Pulmonary artery endothelial cell (primary cell): ENCODE measurements at places on chromosomes 13 and 19.
A peak's percentile ranks its signal among the peaks of the same experiment; 100 is the strongest.

DNA sequence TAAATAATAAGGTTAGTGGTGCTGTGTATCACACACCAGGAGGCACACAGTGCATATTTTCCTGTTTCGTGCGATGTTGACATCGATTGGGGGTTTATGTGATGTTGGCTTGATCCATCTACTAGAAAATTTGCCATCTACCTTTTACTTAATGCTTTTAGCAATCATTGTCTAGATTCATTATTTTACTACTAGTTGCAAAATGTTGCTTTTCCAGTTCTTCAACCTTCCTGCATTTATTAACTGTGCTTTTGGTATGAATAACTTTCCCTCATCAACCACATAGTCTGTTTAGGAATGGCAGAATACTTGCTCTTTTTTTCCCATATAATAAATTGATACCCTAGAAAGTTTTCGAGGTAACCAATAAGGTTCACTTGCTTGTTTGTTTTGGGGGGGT is 17.5 kb downstream of the C13orf42 start:
- DNase-seq = no peak

GRCh38 chr13:106551350-106551749 is 15.9 kb upstream of the EFNB2 start:
- DNase-seq = no peak

- no peak for DNase-seq
Observed at GRCh38 chr13:46667687-46668281, 114.8 kb downstream of the LRCH1 start.

- DNase-seq = no peak
Observed at GRCh38 chr13:51412431-51412830, 40.4 kb downstream of the INTS6 start.

DNA sequence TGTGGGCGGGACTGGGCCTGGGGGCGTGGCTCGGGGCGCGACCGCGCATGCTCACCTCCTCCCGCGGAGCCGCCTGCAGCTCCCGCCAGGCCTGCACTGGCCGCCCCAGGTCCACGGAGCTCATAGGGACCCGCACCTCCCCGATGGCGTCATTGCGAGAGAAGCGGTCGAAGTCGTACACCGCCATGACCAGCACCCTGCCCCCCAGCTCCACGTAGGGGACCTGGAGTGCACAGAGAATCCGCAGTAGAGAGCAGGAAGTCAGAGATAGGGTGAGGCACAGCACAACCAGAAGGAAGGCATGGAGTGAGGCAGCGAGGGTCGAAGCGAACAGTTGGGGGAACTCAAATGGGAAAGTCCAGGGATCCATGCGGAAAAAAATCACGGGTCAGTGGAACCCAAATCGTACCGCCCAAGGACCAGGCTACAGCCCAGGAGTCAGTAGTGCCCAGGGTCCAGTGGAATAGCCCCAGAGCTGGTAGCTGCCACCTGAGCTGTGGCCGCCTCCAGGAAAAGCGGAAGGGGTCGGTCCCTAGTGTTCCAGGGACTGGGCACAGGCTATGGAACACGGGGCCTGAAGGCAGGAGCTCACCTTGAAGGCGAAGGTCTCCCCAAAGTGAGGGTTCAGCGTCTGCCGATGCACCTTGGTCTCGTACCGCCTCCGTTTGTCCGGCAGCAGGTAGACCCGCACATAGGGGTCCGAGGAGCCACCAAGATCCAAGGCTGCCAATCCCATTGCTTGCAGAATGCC is 4.8 kb downstream of the SYT5 start:
- no peak for DNase-seq

- no peak for DNase-seq
Observed at GRCh38 chr13:54124700-54125099, 1096.1 kb downstream of the OLFM4 start.

DNA sequence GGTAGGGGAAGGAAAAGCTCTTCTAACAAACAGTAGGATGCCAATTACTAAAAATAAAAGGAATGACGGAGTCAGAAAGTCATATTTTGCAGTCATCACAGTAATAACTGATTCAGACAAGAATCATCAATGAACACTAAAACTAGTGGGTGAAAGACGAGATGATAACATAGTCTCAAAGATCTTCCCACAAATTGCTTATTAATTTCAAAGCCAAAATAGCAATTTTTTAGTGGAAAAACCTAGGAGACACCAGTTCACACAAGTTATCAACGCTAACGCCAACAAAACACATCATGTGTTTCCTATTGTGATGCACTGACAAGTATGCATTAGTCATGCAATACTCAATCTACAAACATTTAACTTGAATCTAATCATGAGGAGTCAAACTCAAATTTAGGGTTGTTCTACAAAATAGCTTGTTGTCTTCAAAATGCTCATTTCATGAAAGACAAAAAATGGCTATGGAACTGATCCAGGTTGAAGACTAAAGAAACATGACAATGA is 18.6 kb downstream of the ZNF233 start:
- no peak for DNase-seq

DNA sequence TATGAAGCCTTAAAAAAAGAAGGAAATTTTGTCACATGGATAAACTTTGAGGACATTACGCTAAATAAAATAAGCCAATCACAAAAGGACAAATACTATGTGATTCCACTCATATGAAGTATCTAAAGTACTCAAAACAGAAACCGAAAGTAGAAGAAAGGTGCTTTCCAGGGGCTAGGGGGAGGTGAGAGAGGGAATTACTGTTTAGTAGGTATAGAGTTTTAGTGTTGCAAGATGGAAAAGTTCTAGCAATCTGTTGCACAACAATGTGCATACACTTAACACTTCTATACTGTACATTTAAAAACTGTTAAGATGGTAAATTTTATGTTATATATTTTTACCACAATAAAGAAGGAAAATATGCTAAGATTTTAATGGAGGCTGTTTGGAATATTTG is 83.0 kb downstream of the POLR1D start:
- DNase-seq = no peak

DNA sequence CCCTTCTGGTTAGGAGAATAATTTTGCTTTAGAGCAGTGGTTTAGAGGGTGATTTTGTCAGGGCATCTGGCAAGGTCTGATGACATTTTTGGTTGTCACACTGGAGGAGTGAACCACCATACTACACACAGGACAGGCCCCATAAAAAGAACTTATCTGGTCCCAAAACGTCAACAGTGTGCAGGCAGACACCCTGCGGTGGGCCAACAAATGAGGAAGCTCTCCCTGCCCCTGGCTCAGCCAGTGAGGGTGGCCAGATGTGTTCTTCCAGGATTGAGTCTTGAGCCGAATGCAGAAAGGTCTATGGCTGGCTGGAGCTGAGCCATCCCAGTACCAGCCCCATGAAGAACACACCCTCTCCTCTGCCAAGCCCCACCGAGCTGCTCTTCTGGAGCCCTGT is 149.2 kb downstream of the MIPEP start:
- no peak for DNase-seq

DNA sequence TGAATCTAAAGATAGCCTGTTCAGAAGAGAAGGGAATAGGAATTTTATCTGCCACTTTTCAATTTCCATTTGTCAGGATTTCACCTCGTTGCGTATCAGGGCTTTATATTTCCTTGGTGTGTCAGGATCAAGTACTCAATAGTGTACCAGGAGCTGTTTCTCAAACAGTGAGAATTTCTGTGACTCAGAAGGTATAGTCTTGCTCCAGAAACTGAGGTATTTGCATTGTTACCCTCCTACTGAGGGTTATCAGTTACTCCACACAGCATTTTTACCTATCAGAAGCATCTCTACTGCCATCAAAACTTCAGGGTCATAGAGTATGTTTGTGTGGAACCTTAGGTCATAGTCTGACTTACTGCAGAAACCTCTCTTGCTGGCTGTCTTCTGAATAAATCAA is 271.7 kb upstream of the EDNRB start:
- DNase-seq = no peak

GRCh38 chr19:44807652-44808462 is 1.0 kb upstream of the BCAM start:
- DNase-seq = no peak

DNA sequence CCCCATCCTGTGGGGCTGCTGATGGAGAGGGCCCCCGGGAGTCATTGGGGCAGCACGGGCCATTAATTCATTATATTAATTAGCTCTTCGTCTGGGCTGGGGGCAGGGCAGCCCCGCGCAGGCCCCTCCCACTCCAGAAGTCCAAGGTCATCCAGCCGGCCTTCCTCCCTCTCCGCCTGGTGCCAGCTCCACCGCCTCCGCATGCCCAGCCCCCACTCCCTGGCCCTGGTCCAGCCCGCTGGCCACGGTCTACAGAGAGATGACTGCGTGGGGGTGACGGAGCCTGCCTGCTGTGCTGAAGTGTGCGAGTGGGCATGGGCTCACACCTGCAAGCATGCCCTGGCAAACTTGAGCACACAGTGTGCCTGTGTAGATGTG is 8.8 kb downstream of the IGLON5 start:
- no peak for DNase-seq

DNA sequence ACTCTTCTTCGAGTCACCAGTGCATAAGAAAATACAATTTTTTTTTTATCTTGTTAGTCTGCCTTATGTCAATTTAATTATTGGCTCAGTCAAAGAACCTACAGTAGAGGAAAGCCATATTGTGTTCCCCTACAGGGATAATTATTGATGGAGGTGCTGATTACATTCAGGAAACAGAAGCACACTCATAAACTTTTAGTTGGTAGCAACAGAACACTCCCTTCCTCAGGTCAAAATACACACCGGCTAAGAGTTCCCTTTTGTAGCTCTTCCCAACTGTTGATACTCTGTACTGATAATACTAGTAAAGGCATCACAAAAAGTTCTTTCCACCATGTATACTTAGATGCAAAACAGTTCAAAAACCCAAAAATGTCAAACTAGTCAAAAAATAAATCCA is 18.4 kb downstream of the FOXO1 start:
- no peak for DNase-seq

DNA sequence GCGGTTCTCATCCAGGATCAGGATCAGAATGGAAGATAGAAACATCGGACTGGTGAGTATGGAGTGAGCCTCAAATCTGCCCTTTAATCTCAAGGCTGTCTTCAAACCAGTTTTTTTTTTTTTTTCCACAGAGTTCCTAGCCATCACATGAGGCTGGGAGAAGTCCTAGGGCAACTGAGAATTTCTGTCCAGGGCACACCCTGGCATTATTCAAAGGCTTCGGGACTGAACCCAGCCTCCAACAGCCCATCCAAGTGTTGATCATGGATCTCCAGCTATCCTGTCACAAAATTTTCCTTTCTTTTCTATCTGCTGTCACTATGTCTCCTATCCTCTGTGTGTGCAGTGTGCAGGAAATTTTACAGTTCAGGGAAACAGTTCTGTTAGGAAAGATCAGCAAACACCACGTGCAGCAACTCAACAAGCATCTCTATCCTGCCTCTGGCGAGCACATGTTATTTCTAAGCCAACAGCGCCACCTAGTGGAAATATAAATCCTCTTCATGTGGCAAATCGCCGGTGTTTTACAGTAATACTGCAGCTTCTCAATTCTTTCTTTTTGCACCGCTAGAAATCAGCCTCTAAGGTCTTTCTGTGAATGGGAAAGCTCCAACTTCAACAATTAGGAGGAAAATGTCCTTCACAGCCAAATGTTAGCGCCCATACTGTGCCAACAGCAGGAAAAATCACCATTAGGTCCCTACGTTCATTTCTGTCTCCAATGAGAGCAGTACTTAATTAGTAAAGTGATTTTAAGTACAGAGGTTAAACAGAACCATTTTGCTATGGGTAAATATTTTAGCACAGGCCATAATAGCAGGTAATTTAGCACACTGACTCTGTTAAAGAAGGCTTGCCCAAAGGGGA is 21.4 kb upstream of the ZNF181 start:
- peak; percentile 56 for DNase-seq

GRCh38 chr19:7415163-7415856 is 66.6 kb downstream of the ARHGEF18 start:
- no peak for DNase-seq

GRCh38 chr13:99983499-99984401 is 2.2 kb downstream of the ZIC2 start:
- DNase-seq = no peak

DNA sequence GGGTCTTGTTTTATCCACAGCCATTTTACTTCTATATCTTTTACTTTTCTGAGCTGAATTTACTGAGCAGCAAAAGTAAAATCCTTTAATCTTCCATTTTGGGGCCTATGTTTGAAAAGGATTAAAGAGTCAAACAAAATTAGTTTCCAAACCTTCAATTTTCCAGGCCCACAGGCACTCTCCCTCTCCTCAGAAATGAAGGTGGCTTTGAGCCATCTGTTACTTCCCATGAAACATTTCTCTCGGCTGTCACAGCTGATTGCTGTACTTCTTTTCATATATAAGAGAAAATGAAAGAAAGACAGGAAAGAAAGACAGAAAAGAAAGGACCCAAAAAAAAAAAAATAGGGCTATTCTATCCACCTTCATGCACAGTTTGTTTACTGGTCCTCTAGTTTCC is 194.9 kb downstream of the LACC1 start:
- no peak for DNase-seq

DNA sequence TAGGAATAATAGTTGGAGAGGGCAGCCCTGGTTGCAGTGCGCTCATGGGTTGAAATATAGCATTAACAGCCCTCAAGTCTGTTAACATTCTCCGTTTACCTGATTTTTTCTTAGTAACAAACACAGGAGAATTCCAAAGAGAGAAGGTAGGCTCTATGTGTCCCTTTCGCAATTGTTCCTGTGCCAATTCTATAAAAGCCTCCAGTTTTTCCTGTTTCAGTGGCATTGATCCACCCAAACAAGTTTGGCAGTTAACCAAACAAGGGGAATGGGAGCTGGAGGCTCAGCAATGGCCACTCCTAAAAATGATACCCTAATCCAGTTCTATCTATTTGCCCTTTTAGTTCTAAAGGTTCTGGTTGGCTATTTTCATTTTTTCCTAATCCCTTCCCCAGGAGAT is 151.6 kb downstream of the ZNF486 start:
- DNase-seq = no peak

- no peak for DNase-seq
Observed at GRCh38 chr19:47582320-47582909, 9.5 kb upstream of the ZNF541 start.

- no peak for DNase-seq
Observed at GRCh38 chr13:65940720-65941119, 1289.4 kb downstream of the PCDH9 start.

DNA sequence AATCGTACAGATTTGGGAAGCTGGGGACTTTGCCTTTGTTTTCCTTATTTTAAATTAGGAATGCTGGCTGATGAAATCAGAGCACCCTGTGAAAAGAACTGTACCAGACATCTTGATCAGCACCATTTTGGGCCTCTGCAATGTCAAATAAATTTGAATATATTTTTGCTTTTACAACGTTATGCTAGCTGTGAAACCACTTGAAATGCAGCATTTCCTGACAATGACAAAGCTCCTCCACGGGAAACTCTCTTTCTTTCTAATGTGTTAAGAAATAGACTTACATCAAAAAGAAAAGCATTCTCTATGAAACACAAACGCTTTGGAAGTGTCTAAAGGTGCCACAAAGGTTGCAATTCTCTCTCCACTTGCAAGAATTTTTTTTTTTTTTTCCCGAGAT is 47.1 kb upstream of the MAP3K10 start:
- no peak for DNase-seq
